ENCODE measurements at places on chromosomes 5 and 9.
A peak's percentile ranks its signal among the peaks of the same experiment; 100 is the strongest.

DNA sequence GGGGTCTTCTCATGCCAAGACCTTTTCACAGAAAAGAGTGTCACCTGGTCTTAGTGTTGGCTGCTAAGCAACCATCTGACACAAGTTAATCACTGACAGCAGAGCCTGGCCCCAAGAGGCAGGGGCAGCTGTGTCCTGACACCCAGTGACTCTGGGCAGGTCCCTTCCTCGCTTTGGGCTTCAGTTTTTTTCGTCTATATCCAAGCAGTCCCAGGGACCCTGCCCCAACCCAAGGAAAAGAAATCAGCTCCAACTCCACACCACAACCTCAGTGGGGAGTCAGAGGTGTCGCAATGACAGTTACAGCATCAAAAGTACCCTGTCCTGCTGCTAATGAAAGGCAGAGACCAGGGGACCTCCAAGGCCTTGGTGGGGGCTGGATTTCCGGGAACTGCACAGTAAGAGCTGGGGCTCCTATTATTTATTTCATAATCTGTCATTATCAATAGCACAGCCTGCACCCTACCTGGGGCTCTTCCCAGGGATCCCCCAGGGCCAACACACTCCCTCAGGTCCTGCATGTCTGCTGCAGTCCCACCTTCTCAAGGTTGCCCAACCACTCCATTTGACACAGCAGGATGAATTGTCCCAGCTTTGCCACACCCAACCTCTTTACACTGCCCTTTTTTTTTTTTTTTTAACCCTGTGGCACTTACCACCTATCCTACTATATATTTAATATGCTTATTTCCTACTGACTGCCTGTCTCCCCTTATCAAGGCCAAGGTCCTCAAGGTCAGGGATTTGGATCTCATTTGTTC, 9.4 kb downstream of the ANKS6 start:
- DNase-seq, result no peak
- no peak overlapping the region for H3K4me3 ChIP-seq
- H3K4me1 ChIP-seq, result peaks cover 7% of the 10 kb centered on the region
- H3K36me3 ChIP-seq, result no peaks in the 10 kb centered on the region
- no peaks in the 10 kb centered on the region for H3K27me3 ChIP-seq
- H3K27ac ChIP-seq, result no peak overlapping the region

DNA sequence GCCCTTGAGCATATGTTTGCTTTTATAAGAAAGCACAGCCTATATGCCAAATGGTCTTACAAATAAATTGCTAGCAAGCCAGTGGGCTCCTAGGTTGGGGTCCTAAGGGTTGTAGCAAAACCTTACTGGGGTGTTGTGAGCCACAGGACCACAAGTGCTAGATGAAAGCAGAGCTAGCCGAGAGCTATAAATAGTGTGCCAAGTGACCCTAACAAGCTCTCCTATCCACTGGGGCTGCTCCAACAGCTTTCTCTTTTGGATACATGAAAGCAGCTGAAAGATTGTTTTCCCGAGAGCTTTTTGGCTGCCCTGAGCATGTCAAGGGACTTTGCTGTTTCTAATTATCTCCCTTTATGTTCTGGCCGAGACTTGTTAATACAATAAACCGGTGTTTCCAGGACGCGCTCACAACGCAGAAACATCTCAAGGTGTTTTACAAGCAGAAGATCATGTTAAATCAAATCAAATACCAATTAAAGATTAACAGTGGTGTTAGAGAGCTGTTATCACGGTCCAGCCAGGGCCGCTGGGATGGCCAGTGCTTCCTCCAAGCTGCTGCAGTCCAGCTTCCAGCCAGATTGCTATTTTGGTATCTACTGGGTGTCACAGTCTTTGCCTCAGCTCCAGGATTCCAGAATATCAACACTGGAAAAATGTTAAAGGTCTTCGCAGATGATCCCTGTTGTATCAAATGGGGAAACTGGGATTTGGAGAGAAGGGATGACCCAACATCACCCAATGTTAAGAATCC, 351.0 kb downstream of the ASTN2 start:
- H3K27me3 ChIP-seq, result no peaks in the 10 kb centered on the region
- H3K27ac ChIP-seq, result no peak overlapping the region
- no peak for DNase-seq
- H3K36me3 ChIP-seq, result no peaks in the 10 kb centered on the region

GRCh38 chr5:143207563-143208364, 195.7 kb downstream of the NR3C1 start:
- no peak for DNase-seq
- H3K4me3 ChIP-seq, result no peak overlapping the region
- H3K36me3 ChIP-seq, result no peaks in the 10 kb centered on the region
- H3K27me3 ChIP-seq, result no peaks in the 10 kb centered on the region

- no peak for DNase-seq
- H3K4me1 ChIP-seq, result peaks cover 15% of the 10 kb centered on the region
- H3K27me3 ChIP-seq, result no peaks in the 10 kb centered on the region
- no peak overlapping the region for H3K4me3 ChIP-seq
- H3K36me3 ChIP-seq, result no peaks in the 10 kb centered on the region
- H3K27ac ChIP-seq, result no peak overlapping the region
Observed at GRCh38 chr9:95028853-95029219, 288.7 kb downstream of the FANCC start.

- no peak overlapping the region for H3K27ac ChIP-seq
- H3K36me3 ChIP-seq, result no peaks in the 10 kb centered on the region
- H3K27me3 ChIP-seq, result no peaks in the 10 kb centered on the region
- H3K4me1 ChIP-seq, result no peaks in the 10 kb centered on the region
- no peak for DNase-seq
Observed at GRCh38 chr9:110763568-110763967, 95.0 kb downstream of the MUSK start.

GRCh38 chr9:120587328-120587727, 7.4 kb upstream of the CDK5RAP2 start:
- no peak for DNase-seq
- no peaks in the 10 kb centered on the region for H3K4me1 ChIP-seq
- H3K27me3 ChIP-seq, result no peaks in the 10 kb centered on the region
- H3K4me3 ChIP-seq, result no peak overlapping the region

DNA sequence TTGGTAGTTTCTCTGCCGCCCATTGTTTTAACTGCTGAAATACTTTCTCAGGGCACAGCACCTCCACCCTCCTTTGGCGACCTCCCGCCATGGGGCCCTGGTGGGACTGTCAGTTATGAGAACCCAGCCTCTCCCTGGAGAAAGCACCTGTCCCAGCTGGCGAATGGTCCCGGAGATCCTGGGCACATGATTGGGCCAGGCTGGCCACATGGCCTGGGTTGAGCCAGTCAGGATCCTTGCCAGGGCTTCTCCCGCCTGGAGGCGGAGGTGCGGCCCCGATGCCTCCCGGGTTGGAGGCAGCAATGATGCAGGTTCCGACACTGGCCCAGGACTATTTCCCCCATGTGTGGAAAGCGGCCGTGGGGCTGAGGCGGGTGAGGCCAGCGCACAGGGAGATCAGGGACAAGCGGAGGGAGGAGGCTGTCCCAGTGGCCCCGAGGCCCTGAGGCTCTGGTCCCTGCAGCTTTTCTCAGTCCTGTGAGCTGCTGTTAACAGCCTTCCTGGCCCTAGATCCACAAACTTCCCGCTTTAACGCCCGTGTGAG, 13.6 kb downstream of the UNC5A start:
- no peak overlapping the region for H3K4me3 ChIP-seq
- no peak overlapping the region for H3K27ac ChIP-seq
- H3K4me1 ChIP-seq, result peaks cover under 1% of the 10 kb centered on the region
- no peaks in the 10 kb centered on the region for H3K27me3 ChIP-seq
- H3K36me3 ChIP-seq, result no peaks in the 10 kb centered on the region

DNA sequence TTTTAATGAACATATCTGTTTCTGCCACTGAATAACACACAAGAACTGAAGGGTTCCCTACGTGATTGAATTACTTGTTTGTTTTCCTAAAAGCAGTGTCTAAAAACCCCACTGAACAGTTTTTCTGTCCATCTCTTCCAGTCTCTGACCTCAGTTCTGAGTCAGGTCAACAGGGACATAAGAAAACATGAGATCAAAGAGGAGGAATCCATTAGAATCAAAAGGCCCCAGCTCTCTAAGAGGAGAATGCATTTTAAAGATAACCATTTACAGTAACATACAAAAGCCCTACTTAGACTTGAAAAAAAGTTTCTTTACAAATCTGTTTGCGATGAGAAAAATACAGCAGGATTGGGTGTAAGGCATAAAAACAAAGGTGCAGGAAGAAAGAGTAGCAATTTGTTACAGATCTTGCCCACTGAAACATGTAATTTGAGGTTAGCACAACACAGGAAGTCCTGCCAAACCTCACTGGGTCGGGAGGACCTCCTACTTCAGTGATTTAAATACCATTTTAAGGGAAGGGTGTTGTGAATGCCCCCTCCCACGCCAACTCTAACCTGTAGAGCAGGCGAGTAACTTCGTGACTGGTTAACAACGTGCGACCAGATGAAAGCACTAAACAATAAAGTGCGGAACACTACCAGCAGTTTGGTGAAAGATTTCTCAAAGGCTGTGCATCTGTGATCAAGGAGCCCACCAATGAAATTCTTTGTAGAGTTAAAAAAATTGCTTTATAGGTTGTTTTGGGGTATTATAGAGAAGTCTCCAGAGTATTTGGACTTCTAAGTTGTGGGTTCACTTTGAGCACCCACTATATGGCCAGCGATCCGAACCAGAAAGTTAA, 1.3 kb downstream of the QSOX2 start:
- H3K4me1 ChIP-seq, result peaks cover 26% of the 10 kb centered on the region
- H3K36me3 ChIP-seq, result no peaks in the 10 kb centered on the region
- H3K27ac ChIP-seq, result no peak overlapping the region
- no peak for DNase-seq
- peak overlapping the region; percentile 98 for H3K4me3 ChIP-seq

GRCh38 chr5:373710-374602, 52.4 kb downstream of the AHRR start:
- no peaks in the 10 kb centered on the region for H3K36me3 ChIP-seq
- H3K27ac ChIP-seq, result no peak overlapping the region
- peak overlapping the region; percentile 46 for H3K4me3 ChIP-seq

DNA sequence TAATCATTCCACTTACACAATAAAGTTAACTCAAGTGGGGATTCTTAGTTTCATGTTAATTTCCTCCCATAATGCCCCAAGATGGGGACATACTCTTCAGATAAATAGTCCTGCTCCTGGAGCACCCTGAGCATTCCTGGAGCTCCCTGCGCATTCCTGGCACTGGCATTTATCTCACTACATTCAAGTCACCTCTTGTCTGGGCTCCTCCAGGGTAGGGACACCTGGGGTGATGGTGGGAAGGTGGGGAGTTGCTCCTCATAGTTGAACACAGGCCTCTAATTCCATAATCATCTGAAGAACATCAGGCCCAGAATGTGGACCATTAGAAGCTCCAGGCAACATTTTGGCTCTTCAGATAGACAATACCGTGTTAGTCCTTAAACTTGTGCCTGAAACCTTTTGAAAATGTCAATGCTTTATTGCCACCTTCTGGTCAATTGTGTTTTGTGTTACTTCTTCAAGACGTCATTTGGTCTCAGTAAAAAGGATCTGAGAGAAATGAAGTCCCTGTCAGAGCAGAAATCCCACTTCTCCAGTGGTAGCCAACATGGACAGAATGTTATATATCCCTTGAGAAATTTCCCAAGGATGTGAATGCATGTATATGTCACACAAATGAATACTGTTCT, 14.2 kb upstream of the AGGF1 start:
- no peak overlapping the region for H3K4me3 ChIP-seq
- peaks cover 4% of the 10 kb centered on the region for H3K27me3 ChIP-seq
- no peak overlapping the region for H3K27ac ChIP-seq
- H3K36me3 ChIP-seq, result no peaks in the 10 kb centered on the region
- DNase-seq, result peak; percentile 45
- no peaks in the 10 kb centered on the region for H3K4me1 ChIP-seq

- H3K27ac ChIP-seq, result no peak overlapping the region
- no peaks in the 10 kb centered on the region for H3K4me1 ChIP-seq
- no peak for DNase-seq
- no peak overlapping the region for H3K4me3 ChIP-seq
Observed at GRCh38 chr5:142874540-142874939, 104.4 kb downstream of the ARHGAP26 start.

DNA sequence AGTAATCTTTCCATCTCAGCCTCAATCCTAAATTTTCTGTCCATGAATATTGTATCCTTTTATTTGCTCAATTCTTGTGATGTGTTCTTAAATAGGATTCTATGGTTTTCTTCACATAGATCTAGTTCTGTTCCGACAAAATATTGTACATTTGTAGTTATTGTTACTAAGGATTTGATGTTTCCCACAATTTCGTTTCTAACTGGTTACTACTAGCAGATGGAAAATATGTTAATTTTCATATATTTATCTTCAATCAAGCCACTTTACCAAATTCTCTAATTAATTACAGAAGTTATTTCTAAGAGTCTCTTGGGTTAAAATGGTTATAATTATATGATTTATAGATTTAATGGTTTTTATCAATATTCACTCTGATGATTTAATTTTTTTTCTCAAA, 60.3 kb downstream of the SEC61B start:
- no peaks in the 10 kb centered on the region for H3K36me3 ChIP-seq
- H3K27ac ChIP-seq, result no peak overlapping the region
- H3K27me3 ChIP-seq, result no peaks in the 10 kb centered on the region
- DNase-seq, result no peak
- no peak overlapping the region for H3K4me3 ChIP-seq

DNA sequence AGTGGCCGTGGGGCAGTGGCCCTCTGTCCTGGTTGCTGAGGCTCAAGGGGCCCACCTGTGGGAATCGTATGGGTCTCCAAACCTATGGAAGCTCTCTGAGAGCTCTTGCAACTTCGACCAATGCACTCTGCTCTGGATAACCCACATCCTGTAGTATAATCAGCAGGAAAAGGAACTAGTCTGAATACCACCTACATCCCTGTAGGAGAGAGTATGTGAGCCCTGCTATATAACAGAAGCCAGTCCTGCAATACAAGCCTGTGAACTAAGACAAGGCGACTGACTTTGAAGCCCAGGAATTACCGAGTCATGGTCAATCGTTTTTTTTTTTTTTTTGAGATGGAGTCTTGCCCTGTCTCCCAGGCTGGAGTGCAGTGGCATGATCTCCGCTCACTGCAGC, 29.8 kb upstream of the BICD2 start:
- no peak for DNase-seq
- no peaks in the 10 kb centered on the region for H3K4me1 ChIP-seq
- H3K27ac ChIP-seq, result no peak overlapping the region
- H3K36me3 ChIP-seq, result no peaks in the 10 kb centered on the region
- H3K27me3 ChIP-seq, result peaks cover 2% of the 10 kb centered on the region
- H3K4me3 ChIP-seq, result no peak overlapping the region

GRCh38 chr9:37338218-37338617, 84.3 kb upstream of the GRHPR start:
- H3K4me1 ChIP-seq, result peaks cover 44% of the 10 kb centered on the region
- H3K36me3 ChIP-seq, result no peaks in the 10 kb centered on the region
- no peak overlapping the region for H3K27ac ChIP-seq
- no peaks in the 10 kb centered on the region for H3K27me3 ChIP-seq

GRCh38 chr9:94082956-94083355, 1.3 kb upstream of the PTPDC1 start:
- no peak overlapping the region for H3K27ac ChIP-seq
- no peaks in the 10 kb centered on the region for H3K27me3 ChIP-seq
- no peak overlapping the region for H3K4me3 ChIP-seq

Measured in neural progenitor cell (in vitro differentiated cells).